HFFc6 (cell line): ENCODE measurements at places on chromosomes 1 and 21.

- no peak for DNase-seq
Measured at GRCh38 chr1:182391028-182391361, 595 bp downstream of the GLUL start.

DNA sequence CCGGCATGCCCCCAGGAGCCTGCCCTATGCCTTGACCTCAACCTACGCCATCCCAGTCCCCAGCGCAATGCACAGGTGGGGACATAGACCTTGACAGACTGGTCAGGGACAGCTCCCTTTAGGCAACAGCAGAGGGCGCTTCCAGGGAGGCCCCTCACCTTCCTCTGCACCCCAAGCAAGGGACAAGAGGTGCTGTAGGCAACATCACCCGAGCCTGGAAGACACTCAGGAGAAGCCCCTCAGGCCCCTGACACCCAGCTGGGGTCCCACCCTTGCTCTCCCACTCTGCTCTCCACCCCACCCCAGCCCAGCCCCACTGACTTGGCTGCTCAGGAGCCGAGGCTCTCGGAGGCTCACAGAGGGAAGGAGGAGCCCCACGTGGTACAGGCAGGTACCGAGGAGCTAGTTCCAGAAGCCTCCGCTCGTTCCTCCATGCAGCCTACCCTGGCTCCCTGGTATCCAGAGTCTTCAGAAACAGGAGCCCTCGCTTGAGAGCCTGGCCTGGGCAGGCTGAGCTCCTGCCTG lies 2.4 kb upstream of the WNT3A start:
- DNase-seq: no peak

GRCh38 chr1:89806616-89807015 lies 14.2 kb upstream of the LRRC8D start:
- DNase-seq: no peak

GRCh38 chr1:101509370-101509769 lies 272.6 kb downstream of the S1PR1 start:
- DNase-seq: no peak

DNA sequence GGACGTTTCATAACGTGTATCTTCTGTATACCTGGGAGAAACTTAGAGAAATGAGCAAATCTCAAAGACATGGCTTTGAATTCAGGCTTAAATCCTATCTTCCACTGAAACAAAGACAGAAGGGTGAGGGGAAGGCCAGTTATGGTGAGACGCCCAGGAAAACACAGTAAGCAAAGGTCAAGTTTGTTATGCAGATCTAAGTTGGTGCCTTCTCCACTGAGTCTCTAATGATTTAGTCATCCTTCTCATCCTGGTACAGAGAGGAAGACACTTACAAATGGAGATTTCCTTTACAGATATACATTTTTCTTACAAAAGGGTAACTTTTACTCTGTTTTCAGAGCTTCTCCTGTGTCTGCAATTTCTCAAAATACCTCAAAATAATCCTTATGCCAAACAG lies 64.4 kb downstream of the MAP3K7CL start:
- DNase-seq: peak; percentile 41

DNA sequence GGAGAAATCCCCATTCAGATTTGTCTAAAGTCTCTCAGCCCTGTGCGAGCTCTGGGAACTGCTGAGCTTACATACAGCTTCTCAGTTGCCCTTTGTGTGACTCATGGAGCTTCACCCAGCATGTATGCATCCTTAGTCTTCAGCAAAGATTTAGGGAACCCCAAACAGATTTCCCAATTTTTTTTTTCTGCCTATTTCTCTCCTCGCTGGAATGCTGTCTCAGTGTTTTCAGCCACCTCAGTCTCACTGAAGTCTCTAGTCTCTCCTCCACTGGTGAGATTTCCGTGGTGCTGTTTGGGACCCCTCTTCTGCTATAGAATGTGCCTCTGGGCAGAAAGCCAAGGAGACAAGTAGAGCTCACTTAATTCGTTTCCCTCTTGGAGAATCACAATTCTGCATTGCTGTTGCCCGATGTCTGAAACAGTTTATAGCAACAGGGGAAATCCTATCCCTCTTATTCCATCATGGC lies 28.1 kb upstream of the TXLNA start:
- DNase-seq: peak; percentile 76

DNA sequence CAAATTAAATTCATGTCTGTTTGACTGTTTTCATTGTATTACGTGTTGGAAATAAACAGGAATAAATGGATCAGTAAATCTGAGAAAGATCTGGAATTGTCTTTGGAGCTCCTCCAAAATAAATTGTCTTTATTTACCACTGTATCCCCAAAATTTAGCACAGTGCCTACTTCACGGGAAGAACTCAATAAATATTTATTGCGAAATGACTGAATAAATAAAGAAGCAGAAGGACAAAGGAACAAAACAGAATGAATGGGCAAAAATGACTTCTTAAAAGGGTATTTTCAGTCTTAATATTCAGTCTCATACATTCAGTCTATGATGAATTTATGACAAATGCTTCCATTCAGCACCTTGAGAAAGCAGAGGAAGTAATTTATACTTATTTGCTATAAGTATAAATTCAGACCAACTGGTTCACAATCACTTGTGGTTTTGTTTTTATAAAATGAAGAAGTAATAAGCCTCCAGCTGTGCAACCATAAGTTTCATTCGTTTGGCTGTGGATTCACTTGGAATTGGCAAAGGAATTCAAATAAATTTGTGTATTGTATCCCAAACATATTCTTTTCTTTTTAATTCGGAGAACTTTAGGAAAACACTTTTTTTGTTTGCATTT lies 19.2 kb upstream of the PRKAA2 start:
- no peak for DNase-seq
